ENCODE measurements at places on chromosomes 3 and 15.

DNA sequence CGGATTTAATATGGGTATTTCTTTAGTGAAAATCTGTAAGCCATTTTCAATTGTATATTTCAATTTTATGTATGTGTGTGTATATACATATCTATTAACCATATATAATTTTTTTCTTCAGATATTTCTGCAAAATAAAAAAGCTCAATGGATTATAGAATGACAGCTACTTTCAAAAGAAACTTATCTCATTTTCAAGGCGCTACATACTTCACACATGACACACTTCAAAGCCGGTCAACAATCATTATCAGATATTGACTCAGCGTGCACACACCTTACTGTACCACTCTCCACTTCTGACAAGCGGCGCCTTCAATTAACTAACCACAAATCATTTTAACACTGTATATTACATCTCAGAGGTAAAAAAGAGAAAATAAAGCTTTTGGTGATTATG lies 39.6 kb downstream of the ATP13A3 start:
- no peak for DNase-seq

DNA sequence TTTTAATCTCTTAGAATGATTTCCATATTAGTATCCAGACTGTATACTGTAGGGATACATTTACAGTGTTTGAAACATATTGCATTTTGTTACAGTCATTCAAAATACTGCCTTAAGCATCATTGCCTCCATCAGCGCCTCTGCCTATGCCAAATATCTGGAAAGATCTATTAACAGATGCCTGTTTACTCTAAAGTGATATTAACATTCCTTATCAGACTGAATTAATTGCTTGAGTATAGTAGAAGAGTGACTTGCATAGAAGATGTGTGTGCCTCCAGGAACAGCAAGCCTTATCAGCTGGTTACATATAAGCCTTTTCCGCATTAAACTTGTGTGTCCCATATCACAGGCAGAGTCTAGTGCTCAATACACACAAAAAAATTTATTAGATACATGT lies 379.1 kb downstream of the CADM2 start:
- DNase-seq, result no peak

DNA sequence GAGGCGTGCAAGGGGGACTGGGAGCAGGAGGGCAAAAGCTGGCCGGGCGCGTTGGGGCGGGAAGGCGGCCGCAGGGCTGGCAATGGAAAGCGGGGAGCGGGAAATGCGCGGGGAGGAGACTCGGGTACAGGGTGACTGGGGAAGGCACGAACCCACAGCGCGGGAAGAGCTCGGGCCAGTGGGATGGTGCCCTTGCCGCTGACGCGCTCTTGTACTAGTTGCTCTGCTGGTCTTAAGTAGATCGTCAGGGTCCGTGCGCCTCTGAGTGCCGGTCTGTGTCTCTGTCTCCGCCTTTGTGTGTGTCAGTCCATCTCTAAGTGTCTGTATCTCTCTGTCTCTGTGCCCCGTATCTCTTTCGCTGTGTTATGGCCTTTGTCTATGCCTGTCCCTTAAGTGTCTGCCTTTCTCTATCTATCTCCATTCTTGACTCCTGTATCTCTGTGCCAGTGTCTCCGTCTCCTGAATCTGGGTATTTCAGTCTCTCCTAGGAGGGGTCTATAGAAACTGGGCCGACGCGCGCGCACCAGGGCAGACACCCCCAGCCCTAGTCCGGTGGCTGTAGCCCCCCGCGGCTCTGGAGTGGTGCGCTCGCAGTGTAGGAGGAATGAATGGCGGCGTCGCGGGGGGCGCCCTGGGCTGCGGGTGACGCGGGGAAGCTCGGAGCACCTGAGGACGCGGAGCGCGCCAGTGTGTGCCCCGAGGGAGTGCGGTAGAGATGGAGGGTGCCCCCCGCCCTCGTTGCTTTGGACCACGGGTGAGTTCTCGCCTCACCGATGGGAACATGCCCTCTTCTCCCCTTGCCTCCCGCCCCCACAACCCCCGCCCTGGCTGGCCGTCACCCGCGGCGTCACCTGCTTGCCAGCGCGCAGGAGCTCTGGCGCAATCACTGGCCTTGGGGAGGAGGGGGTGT lies 756 bp upstream of the CAMK2N2 start:
- no peak for DNase-seq

DNA sequence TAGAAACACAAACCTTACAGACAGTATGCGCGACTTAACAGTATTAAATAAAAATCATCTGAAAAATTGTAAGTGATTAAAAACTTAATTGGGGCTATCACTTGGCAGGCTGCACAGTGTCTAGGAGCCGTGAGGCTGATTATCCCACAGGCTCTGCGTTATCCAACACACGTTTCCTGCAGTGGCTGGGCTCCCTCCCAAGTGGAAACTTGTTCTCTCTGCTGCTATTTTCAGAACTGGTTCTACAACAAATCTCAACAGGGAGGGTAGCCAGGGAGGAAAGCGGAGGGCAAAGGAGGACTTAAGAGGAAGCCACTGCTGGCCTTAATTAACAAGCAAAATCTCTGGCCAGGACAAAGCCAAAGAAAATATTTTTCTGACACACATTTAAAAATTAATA lies 555.2 kb downstream of the MAGI1 start:
- no peak for DNase-seq

DNA sequence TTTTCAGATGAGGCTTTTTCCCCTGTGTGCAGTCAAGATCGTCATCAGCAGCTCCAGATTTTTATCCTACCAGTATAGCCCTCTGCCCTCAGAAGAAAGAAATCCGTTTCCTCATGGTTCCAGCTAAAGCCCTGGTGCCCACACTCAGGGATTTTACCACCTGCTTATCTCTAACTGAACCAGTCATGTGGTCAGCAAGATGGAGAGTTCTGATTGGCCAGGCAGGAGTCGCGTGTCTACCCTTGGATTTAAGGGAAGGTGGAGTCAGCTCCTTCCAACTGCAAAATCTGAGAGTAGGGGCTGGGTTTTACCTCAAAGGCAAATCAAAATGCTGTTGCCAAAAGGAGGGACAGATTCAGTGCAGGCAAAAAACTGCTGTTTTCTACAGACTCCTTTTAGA lies 135.3 kb downstream of the LRTM1 start:
- no peak for DNase-seq

GRCh38 chr3:173371848-173372487 lies 25.6 kb upstream of the NLGN1 start:
- DNase-seq, result no peak

DNA sequence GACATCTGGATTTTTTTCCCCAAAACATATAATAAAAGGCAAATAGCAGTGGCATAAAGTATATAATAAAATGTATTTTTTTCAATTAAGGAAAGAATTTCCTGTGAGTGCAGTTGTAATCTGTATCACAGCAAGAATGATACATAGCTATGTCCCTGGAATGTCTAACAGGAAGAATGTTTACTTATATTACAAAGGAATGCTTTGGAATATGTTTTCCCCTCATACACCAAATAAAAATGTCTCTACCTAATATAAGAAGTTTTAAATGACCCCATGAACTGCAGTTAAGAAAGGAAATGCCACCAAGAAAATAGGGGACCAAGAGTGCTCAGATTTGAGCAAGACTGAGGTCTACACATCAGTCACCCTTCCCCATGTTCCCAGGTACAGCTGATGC lies 38.0 kb upstream of the ATP11B start:
- no peak for DNase-seq

DNA sequence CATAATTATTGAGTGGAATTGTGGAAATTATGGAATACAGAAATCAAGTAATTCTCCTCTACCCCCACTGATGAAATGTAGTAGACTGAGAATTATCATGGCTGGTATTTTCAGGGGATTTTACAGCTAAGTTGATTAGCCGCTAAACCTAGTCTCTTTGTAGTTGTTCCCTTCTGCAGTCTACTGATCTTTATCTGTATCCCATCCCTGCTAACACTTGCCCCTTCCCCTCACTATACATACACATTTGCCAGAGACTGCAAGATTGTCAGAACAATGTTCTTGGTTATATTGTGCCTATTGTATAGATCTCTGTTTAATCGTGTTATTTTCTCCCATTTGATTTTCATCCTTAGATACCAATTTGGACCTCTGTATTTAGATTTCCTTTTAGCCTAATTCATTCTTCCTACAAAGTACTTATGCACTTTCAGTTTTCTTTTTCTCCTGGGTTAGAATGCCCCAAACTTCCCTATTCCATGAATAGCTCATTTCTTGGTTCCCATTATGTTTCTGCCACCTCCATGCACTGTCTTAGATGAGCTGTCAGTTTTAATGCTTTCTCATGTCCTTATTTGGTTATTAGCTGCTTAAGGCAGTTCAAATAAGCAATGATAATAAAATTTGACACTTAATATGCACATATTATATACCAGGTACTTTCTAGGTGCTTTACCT lies 86.9 kb downstream of the CDIN1 start:
- no peak for DNase-seq

DNA sequence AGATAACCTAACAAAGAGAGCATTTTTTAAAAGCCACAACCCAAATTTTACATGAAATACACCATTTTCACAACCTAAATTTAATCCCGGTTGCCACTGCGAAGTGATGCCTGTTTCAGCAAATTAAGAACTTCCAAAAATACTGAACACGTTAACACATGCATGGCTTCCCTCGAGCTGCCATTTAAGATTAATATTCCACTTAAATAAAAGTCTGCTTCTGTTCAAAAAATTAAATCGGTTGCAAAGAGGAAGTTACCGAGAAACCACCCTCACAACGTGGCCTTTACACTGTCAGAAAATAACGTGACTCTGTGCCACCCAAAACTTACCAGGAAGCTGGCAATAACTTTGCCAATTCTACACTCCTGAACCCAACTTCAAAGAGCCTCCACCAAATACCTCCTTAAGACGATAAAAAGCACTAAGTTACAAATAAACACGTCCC lies 1.2 kb downstream of the TBL1XR1 start:
- DNase-seq, result no peak

DNA sequence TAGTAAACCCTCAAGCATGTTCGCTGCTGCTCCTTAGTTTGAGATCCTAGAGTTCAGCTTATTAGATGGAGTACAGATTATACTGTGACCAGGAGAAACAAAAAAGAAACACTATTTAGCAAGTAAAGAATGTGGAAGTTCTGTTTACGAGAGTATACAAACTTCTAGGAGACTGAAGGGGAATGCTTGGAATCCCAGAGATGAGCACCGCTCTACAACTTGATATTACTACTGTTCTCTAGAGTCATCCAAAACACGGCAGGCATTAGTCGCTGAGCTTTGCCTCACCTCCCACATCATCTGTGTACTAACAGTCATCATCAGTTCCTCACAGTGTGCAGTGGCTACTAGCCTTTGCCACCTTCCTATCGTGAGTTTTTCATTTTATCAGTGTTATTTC lies 121.4 kb upstream of the CHRM5 start:
- DNase-seq, result no peak

- no peak for DNase-seq
These were observed 20.9 kb downstream of the KAT2B start for GRCh38 chr3:20060974-20061685.

- DNase-seq, result no peak
These were observed 361.0 kb upstream of the SEMA6D start for GRCh38 chr15:47356297-47356696.

GRCh38 chr15:39468331-39468730 lies 112.5 kb upstream of the THBS1 start:
- DNase-seq, result no peak

- DNase-seq, result no peak
These were observed 231.5 kb downstream of the SV2B start for GRCh38 chr15:91331581-91331980.

DNA sequence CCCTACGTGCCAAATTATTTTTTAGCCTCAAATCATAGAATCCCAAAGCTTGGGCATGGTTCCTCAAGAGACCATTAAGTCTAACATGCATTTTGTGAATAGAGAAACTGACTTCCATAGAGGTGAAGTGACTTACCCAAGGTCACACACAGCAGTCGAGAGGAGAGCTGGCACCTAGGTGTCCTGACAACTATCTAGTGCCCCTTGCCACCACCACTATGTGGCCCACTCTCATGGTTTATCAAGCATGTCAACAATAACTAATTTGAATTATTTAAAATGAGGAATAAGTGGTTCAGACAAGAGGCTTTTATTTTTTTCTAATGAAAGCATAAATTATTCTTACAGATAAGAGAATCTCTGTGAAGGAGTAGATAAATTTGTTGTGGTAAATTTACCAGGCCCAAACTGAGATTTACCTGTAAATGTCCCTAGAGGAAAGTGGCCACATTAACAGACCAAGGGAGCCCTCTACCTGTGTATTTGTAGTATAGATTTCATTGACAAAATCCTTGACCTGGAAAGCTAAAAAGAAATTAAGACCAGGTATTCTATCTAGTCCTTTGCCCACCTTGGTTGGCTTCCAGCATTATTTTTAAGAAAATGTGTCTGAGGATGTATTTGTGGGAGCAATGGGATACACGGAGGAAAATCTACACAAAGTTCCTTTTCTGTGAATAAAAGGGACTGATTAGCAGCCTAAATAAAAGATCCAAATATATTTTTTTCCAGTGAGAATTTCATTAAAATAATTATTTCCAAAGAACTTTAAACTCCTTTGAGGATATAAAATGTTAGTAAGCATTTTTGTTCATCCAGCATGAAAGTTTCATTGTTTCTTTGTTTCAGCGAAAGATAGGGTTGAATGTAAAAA lies 49.1 kb downstream of the IQCH start:
- no peak for DNase-seq

- DNase-seq, result no peak
These were observed 89.0 kb upstream of the STRIT1 start for GRCh38 chr3:155382396-155383042.

GRCh38 chr3:160140756-160141155 lies 84.5 kb upstream of the C3orf80 start:
- DNase-seq, result no peak

GRCh38 chr15:83850501-83851245 lies 196.8 kb downstream of the ADAMTSL3 start:
- DNase-seq, result no peak

- DNase-seq, result no peak
These were observed 455.8 kb downstream of the GABRG3 start for GRCh38 chr15:27426805-27427204.

- DNase-seq, result no peak
These were observed 285.6 kb upstream of the TPM1 start for GRCh38 chr15:62756995-62757360.

DNA sequence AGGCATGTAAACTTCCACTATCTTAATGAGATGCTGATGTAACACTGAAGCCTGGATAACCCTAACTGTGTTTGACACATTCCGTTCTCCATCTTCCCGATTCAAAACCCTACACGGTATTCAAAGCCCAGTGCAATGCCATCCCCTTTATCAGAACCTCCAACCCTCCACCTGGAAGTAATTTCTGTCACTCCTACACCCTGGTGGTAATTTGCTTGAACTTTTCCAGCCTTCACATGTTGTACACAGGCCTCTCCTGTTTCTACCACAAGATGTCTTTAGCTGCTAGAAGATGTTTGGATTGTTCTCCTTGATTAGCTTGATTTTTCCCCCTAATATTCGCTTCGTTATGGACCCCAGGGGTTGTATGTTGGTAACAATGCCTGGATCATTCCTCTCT lies 208.9 kb downstream of the CHST2 start:
- no peak for DNase-seq
